HTR-8/SVneo (cell line): ENCODE measurements at places on chromosomes 2 and 18.
A peak's percentile ranks its signal among the peaks of the same experiment; 100 is the strongest.

DNA sequence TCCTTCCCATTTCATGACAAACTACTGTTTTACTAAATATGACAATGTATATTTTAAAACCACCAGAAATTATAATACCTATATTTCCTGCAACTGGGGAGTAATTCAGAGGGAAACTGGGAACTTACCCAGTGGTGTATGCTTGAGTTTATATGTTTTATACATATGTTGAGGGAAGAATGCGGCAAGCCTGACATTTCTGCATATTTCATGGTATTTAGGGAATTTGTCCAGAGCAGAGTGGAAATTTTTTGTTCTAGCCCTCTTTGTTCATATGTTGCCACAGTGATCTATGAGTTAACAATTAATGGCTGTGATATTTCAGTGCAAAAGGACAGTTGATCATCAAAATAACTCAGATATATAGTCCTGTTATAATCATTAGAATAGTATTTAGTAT, 230.8 kb upstream of the VWC2L start:
- no peak for DNase-seq

- no peak for DNase-seq
These were observed 71.1 kb downstream of the PIK3C3 start for GRCh38 chr18:42025974-42026625.

DNA sequence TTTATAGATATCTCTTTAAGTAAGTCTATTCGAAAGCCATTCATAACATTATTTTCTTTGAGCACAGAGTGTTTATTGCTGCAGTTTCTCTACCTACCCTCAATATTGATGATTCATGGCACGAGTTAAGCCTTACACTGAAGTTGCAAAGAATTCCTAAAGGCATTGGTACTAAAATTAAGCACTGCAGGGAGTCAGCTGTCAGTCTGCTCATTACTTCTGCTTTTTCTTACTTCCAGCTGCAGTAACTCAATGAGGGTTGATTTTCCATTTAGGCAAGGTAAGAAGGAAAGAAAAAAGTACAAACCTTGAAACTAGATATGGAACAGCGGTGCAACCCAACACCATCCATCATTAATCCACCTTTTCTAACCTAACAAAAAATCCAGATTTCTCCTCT, 65.2 kb downstream of the RNF152 start:
- no peak for DNase-seq

DNA sequence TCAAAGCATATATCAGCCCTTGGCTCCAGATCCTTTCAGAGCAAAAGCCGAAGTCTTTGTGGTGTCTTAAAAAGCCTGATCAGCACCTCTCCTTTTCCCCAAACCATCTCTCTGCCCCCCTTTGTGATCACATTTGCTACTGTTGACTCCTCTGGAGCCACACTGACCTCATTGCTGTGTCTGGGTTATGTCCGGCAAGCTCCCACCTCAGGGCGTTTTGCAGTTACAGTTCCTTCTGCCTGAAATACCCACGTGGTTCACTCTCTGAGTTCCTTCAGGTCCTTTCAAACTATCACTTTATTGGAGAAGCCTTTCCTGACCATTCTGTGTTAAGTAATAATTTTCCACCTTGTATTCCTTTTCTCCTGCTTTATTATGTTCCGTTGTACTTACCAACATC, 11.8 kb downstream of the C2orf69 start:
- peak; percentile 3 for DNase-seq

DNA sequence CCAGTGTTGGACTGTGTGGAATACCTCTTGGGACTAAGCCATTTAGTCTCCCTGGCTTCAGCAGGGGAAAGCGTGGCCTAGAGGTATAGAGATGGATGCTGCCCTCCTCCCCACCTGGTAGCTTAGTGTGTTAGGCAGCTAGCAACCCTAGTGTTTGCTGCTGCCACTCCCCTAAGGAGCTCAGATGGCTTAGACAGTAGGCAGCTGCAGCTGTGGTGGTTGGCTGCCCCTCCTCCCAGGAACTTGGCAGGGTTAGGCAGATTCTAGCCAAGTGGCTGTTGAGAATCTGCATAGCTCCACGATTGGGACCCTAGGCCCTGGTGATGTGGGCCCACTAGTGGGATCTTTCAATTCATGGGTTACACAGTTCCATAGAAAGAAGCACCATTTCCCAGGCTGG, 550.4 kb upstream of the CHAC2 start:
- no peak for DNase-seq

GRCh38 chr2:215031321-215031720, 107.1 kb downstream of the ABCA12 start:
- DNase-seq = no peak

- no peak for DNase-seq
These were observed 39.0 kb downstream of the TGFA start for GRCh38 chr2:70514612-70515055.

GRCh38 chr18:34892379-34892778, 148.8 kb upstream of the MAPRE2 start:
- no peak for DNase-seq

DNA sequence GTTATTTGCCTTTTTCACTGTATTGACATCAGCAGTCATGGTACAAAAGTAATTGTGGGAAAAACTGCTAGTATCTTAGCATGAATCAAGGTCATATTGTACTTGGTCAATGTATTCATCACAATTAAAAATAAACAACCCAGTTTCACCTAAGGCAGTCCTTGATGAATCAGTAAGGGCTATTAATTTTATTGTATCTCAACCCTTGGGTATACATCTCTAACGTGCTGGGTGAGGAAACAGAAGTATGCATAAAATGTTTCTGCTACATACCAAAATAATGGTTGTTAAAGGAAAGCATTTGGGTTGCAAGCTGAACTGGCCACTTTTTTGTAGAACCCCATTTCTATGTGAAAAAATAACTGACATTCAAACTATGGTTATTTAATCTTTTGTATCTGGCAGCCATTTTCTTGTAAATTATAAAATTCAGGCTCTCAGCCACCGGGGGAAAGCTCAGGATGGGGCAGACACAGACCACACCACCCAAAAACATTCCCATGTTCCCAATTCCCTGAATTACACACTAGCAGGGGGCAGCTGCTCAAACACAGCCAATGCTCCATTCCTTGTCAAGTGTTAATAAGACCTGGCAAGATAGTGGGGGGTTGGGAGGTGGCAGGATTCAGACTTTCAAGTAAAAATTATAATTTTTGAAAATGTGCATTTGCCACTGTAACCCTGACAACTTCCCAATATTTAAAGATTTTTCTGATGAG, 49.3 kb downstream of the OLA1 start:
- no peak for DNase-seq

DNA sequence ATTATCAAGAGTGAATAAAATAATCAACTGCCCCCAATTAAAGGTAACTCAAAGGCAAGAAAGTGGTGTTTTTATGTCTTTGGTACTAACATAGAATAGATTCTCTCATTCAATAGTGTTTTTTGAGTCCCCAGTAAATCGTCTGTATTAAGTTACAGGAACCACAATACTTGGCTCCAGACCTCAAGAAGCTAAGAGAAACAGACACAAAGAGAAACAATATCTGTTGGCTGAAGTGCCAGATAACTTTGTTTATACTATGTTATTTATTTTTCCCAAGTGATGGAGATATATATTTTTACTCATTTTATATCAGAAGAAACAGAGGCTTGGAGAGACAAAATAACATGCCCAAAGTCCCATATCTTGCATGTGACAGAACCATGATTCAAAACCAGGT, 201.7 kb upstream of the HNRNPA3 start:
- no peak for DNase-seq

DNA sequence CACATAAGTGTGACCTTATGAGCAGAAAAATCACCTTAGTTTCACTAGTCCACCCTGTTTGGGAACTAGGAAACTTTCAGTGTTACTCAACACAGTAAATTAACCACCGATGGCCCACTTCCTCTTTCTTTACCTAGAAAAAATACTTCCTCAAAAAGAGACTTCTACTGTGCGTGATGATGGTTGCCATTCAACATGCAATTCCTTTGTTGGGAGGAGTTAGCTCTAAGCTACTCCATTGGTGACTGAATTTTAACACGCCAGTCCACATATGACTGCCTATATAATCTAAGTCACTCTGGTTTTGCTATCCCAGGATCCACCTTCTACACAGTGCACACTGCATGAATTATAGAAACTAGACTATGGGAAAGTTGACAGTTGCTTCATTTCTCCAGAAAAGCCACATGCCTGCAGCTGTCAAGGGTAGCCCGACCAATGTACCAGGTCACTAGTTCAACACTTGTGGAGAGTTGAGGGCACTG, 47.8 kb upstream of the REG3G start:
- DNase-seq = no peak
